ENCODE measurements at places on chromosomes 3 and 15.

GRCh38 chr3:133865136-133865855 lies 30.4 kb downstream of the RAB6B start:
- no peak for DNase-seq

DNA sequence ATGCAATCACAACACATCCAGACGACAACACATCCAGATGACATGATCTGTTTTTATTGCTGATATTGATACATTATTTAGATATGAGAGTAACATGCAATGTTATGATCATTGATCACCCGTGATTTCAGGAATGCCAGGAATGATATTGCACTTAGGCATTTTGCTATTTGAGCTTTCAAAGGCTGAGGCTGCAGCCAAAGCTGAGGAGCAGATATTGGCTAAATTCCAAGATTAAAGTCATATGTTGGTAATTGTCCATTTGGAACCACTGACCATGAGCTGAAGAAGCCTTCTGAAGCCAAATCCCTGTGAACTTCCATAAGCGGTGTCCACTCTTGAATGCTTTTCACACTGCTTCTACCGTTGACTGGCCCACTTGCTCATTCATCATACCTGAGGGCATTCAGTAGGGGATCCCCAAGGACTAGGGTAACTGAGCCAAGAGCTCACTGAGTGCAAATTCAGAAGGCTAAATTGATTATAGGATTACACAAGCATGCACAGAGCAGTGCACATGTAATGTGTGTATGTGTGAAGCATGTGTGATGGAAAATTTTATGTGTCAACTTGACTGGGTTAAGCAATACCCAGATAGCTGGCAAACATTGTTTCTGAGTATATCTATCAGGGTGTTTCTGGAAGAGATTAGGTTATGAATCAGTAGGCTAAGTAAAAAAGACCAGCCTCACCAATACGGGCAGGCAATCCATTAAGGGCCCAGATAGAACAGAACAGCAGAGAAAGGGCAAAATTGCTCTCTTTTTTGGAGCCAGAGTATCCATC lies 92.1 kb upstream of the PLAAT1 start:
- no peak for DNase-seq

GRCh38 chr3:159277814-159278213 lies 476.0 kb downstream of the MFSD1 start:
- DNase-seq = no peak

DNA sequence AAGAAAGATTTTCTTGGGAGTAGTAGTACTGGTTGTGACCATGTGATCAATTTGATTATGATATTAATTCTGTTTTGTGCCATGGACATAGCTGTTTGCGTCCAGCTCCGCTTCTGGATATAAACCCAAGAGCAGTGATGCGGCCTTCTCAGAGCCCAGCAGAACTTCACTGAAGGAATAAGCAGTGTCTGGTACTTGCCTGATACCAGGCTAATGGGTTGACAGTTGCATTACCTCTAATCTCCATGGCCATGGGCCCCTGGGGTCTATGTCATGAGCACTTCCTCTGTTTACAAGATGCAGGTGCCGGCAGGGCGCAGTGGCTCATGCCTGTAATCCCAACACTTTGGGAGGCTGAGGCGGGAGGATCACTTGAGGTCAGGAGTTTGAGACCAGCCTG lies 36.3 kb upstream of the RAB6B start:
- no peak for DNase-seq

DNA sequence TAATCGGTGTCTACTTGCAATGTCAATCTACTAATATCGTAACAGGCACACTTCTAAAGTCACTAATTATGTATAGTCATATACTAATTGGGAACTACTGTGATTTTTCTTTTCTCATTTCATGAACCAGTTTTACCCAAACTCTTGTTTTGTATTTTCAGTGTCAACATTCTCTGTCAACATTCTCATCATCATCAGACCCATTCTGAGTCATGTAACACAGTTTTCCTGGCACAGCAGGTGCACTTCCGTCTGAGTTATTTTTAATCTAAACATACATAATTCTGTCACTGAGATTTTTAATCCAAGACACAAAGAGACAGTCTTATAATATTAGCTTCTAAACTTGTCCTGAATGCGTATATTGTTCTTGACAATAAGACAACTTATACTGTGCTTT lies 205.1 kb upstream of the EIF1B start:
- DNase-seq = no peak

GRCh38 chr15:22831473-22831872 lies 7.0 kb upstream of the NIPA2 start:
- no peak for DNase-seq

DNA sequence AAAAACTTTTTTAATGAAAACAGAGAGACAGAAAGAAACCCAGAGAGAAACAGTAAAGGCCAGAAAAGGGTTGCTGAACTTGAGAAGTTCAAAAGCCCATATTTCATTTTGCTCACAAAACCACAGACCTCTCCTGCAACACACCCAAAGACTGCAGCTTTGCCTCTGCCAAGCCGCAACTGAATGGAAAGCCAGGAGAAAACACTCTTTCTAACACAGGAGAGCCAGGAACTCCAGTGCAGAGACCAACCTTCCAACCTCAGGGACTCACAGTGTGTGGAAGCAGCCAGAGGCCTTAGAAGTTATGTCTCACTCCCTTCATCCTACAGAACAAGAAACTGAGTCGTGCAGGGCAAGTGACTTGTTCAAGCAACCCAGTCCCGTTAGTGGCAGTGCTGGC lies 163.1 kb upstream of the HES1 start:
- DNase-seq = peak; percentile 27

DNA sequence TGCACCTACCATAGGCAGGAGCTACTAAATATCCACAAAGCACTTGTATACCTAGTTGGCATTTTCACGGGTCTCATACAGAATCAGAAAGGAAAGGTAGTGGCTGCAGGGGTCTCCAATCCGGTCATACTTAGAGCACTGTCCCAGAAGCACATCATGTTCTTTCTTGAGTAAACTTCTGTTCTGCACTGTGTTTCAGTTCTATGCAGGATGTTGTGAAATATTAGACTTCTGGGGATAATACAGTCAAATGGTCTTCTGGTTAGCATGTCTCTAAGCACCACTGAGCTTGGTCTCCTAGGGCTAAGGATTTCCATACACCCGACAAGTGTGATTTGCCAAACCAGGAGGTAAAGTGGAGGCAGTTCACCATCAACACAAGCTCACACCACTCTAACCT lies 27.9 kb downstream of the MINDY4B start:
- DNase-seq = no peak

DNA sequence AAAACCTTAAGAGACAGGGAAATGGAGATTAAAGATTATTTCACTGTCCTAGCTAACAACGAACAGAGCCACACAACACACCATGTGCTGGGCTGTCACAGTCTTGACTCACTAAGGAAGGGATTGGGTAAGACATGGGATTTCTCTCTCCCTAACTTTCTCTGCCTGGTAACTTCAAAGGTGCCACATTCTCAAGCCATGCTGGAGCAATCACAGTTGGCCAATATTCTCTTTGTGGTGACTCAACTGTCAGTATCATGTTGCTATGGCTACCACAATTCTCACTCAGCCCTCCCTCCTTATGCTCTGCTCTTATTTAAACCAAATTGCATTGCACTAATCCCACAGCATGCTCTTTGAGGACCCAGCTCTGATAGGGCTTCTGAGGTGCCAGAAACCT lies 74.0 kb downstream of the OXNAD1 start:
- DNase-seq = peak; percentile 91

GRCh38 chr3:184345317-184346144 lies 8.1 kb downstream of the FAM131A start:
- no peak for DNase-seq

DNA sequence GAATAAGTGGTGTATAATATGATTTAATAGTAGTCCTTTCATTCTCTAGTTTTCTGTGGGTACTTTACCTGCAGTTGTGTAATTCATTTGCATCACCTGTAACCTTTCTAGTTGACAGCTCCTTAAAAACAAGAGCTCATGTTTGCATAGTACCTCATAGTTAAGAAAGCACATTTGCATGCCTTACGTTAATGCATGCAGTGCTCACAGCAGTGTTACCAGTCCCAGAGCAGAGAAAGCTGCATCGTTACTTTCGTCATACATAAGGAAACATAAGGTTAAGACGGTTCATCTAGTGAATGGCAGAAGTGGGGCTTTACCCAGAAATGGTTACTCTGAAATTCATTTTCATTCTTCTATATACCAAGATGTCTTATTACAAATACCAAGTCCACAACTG lies 111.3 kb downstream of the AKAP13 start:
- no peak for DNase-seq

DNA sequence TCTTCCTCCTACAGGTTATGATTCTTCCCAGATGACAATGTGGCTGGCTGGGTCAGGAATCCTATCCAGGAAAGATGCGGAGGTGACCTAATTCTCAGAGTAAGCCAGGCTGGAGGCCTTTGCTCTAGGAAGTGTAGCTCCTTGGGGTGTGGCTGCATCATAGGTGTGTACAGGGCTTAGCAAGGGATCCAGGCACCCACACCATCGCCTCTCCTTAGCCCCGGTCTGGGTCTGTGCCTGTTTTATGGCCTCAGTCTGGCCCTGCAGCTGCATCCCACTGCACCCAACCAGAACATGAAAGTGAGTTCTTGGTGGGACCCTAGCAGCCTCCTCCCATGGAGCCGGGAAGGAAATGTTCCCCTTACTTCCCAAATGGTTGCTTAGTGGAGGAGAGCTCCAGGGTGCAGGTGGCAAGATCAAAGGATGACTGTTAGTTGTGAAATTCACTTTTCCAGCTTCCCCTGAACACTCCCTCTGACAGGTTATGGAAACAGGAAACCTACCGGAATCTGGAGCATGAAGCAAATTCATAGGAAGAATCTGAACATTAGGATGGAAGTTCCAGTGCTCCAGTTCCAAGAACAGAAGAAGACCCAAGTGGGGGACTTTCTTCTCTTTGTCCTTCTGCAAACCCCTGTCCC lies 2.7 kb upstream of the AMOTL2 start:
- DNase-seq = no peak

- DNase-seq = no peak
These were observed 58.6 kb downstream of the PRICKLE2 start for GRCh38 chr3:64166584-64167162.

- no peak for DNase-seq
These were observed 38.7 kb upstream of the SNRK start for GRCh38 chr3:43247561-43248184.

DNA sequence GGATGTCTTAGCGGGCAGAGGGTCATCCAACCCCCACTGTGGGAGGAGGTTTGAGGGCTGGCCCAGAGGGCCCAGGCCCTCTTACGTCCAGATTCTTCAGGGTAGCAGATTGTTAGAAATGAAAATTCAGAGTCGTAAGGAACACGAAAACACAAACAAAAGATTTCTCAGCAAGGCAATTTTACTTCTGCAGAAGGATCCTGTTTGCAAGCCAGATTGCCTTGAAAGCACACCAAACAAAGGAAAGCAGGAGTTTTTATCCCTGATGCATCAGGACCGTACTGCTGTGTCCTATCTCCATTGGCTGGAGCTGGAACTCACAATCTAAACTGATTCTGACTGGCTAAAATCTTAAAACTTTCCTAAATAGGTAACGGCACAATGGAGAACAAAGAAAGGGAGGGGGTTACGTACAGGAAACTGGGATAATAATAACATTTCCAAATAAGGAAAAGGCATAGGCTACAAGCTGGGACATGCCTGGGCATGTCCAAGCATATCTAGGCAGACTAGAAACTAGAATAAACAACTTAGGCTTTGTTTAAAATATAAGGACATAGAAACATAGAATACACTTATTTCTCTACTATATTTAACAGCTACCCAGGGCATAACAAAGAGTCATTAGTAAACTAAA lies 97.3 kb upstream of the C2CD4B start:
- no peak for DNase-seq
